ENCODE measurements at places on chromosomes 6 and 20.

DNA sequence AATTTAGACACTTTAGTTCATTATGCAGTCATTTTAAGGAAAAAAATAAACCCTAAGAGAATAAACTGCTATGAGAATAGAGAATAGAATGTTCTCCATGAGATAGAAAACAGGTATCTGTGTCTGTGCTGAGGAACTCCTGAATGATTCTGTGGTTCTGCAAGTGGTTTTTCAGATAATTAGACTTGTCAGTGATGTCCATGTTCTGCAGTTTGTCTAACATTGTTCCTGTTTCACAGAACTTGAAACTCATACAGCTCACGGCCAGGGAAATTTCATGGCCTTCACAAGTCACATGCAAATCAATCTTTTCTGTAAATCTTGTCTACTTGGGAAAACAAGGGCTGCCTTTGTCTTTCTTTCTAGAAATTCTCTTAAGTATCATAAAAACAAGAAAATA, 73.4 kb upstream of the HMGCLL1 start:
- no peak for DNase-seq

GRCh38 chr20:58660855-58661597, 9.9 kb downstream of the STX16 start:
- no peak for DNase-seq

DNA sequence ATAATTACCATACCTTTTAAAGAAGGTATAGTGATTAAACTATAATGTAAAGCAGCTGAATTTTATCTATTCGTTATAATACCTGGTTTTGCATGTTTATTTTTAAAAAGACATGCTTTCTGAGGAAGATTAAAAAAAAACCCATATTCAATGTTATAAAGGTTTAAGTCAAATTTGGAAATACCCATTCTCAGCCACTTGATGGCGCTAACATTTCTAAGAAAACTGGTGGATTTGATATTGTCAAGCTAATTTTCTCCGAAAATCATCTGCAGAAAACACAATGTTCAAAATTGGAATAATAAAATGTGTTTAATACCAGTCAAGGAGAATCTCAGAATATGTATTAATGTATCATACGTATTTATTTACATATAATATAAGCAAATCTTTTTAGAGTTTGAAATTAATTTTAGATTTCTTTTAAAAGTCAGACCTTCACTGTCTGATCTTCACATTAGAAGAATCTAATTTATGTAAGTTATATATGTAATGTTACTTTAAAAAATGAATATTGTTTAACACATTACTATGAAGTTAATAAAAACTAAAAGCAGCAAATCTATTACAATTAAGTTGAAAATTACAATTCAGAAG, 35.0 kb downstream of the SHPRH start:
- no peak for DNase-seq

DNA sequence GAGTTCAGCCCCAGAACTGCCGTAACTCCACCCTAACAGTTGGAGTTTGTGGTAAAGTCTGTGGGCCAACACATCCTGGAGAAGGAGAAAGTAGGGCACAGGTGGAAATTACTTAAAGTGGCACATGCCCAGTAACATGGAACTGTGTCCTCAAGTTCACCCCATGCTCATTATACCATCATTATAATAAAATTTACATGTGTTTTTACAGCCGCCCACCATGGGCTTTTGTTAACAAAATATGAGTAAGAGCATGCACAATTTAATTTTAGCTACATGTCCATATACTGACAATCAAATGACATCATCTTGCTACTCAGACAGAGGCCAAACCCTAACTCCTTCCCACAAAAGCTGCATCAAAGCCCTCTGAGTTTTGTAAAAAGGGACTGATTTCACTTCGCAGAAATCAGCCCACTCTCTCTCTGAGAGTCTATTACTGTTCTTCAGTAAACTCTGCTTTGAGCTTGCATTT, 17.3 kb upstream of the ELOVL4 start:
- no peak for DNase-seq

DNA sequence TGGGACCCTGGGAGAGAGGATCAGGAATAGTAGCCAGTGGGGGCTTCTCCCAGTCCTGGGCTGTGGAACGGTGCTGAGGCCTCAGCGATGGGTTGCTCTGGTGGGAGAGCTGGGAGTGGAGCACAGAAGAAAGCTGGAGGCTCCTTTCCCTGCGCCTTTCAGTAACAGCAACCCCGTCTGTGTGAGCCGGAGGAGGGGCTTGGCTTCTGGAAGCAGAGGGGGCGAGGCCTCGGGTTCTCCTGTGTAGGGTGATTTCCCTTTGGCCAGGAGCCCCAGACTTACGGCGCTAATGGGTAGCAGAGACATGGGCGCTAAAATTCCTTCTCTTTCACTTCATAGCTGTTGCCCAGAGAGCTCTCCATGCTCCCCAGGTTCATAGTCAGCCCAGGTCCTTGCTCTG, 55.0 kb downstream of the DAAM2 start:
- DNase-seq: no peak

Data from NCI-H2029 (cell line).